ENCODE measurements at places on chromosomes 5 and 9.

DNA sequence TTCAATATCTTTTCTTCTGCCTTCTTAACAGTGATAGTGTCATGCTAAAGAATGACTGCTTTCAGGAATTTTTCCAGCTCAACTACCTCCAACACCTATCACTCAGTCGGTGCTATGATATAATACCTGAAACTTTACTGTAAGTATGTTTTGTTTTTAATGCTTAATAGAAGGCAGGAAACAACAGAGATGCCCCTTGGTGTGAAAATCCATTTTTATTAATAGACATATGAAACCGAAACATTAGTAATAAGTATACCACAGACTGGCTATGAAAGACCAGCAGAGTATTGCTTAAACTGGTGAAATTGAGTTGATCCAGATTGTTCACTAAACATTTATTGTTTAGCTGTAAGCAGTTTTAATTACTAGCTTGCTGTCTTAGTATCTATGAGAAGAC, 25.2 kb downstream of the SKP2 start:
- DNase-seq, result no peak

DNA sequence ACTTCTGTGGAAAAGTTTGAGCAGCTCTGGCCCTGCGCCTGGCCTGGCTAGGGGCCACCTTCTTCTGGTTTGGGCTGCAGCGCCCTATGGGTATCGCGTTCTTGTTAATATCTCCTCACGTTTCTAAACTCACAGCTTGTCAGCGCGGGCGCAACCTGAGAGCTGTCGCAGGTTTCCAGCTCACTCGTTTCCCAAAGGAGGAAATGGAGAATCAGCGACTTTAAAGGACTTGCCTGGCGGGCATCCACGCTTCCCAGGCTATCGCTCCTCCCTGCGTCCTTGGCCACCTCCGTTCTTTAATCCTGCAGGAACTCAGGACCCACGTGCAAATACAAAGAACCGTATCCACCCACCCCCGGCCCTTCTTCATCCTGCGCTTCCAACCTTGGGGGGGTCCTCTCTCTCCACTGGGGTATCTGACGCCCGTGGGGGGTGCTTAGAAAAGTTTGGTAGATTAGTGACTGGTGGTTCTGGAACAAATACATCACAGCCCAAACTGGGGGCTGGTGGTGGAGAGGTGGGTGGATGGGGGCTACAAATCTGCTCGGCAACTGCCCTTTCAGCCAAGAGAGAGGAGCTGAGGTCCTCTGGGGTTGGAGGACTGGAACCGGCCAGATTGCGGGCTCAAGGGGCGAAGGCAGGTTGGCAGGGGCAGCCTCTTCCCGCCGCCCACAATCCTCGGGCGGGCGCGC, 578 bp upstream of the PSAT1 start:
- peak; percentile 65 for DNase-seq

DNA sequence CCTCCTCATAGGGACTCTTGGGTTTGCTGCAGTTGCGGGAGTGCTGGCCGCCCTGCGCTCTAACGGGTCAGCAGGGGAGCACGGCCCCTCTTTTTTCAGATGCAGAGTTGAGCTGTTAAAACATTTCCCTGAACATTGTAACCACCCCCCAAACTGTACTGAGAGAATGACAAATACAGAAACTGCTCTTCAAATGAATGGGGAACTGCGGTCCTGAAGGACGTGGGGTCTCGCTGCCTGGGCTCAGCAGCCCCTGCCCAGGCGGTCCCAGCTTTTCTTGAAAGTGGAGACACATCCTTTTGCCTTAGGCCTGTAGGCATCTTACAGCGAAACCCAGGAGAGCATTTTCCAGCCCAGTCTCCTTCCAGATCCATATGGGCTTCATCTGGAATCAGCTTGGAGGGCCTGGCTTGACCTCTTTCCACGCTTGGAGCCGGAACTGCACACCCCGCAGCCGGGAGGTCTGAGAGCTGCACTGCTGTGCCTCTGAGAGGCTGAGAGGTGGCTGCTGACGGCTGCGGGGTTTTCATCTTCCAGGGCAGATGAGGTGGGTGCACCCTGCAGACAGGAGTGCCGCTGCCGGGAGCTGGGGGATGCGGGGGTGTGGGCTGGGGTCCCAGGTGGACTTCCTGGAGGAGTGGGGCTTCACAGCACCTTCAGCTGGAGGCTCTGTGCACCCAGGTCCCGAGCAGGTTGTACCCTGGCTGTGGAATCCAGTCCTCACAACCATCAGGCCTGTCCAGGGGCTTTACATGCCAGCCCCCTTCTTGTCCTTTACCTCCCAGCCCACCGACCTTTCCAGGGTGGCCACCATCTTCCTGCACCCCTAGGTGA, 1.2 kb upstream of the AGPAT2 start:
- DNase-seq, result no peak

GRCh38 chr5:132500931-132501628, 10.5 kb upstream of the IRF1 start:
- DNase-seq, result peak; percentile 75

GRCh38 chr9:17013010-17013409, 121.8 kb upstream of the CNTLN start:
- DNase-seq, result no peak

- DNase-seq, result no peak
Measured at GRCh38 chr9:133054966-133055365, 6.8 kb upstream of the CEL start.

GRCh38 chr5:75450069-75450468, 61.4 kb downstream of the CERT1 start:
- no peak for DNase-seq

DNA sequence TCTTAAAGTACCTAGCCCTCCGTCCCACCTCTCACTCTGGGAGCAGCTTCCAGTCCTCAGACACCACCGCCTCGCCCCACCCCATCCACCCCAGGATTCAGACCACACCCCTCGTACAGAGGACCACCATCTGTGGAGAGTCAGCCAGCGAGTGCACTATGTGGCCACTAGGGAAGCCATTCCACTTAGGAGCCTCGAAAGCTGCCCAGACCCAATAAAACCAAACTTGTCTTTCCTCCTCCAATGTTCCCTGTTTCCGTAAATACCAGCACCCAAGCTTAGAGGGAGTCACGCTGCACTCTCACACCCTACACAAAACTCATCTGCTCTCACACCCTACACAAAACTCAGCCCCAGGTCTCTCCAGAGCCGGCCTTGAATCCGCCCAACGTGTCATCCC, 1.9 kb downstream of the GCNT4 start:
- DNase-seq, result peak; percentile 80

- peak; percentile 23 for DNase-seq
Measured at GRCh38 chr9:125521462-125522327, 185.3 kb downstream of the MAPKAP1 start.

DNA sequence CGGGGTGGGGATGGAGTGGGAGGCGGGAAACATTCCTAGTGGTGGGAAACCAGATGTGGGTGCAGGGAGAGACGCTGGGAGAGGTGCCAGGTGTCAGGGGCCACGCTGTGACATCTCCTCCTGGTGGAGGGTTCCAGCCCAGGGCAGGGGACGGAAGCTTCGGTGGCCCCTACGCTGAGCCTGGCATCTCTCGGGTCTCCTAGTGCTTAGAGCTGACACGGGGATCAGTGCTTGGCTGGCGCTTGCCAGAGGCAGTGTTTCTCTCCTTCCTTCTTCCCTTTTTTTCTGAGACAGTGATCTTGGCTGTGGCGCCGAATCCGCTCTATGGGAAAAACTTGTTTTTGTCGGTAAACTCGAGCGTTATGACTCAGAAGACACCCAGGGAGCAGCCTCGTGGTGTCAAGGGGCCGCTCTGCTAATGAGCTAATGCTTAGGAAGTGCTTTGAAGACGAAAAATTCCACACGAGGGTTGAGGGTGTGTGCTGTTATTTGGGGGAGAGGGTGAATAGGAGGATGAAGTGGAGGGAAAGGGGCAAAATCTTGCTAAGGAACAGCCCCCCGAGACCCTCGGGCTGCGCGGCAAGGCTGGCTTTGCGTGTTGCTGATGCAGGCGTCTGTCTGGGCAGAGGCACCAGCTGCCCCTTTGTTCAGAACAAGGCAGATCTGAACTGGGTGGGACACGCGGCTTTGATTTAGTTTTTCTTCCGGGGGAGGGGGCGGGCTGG, 20.4 kb upstream of the IER5L start:
- peak; percentile 74 for DNase-seq

DNA sequence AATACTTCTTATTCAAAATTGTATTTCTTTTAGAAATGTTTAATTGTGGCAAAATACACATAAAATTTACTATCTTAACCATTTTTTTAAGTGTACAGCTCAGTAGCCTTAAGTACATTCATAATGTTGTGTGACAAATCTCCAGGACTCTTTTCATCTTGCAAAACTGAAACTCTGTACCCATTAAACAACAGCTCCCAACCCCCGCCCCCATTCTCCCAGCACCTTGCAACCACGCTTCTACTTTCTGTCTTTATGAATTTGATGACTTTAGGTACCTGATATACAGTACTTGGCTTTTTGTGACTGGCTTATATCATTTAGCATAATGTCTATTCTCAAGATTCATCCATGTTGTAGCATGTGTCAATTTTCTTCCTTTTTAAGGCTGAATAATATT, 2.8 kb upstream of the IL5 start:
- DNase-seq, result no peak

DNA sequence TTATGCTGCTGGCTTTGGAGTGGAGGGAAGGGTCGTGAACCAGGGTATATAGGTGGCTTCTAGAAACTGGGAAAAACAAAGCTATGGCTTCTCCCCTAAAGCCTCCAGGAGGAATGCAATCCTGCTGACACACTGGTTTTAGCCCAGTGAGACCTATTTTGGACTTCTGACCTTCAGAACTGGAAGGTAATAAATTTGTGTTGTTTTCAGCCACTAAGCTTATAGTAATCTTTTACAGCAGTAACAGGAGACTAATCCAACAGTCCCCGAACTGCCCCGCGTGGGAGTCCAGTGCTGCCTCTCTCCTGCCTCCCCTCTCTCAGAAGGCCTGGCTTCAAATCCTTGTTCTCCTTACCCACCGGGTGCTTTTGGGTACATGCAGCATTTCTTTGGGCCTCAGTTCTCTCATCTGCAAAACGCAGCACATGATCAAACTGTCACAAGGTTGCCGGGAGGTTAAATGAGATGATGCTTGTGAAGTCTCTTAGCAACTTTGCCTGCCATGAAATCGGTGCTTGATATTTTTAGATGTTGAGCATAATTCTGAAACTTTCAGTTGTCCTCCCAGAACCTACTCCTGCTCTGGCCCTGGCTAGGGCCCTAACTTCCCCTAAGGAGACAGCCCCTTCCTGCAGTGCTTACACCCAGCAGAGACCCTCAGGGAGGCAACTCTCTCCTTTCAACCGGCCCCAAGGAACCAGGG, 127.3 kb upstream of the BOD1 start:
- DNase-seq, result no peak

DNA sequence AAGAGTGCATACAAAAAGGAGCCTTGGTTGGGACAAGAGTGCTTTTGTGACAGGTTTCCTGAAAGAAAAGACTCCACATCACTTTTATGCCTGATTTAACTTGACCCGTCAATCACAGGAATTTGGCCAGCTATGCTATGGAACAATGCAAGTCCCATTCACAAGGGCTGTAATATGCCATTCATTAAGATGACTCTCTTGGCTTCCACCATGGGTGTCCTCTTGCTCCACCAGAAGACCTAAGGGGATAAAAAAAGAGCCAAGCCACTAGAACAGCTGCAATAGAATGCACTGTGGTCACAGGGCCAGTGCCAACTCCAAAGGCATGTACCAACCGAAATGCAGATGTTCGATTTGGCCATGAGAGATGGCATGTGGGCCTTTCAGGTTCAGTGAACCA, 480.1 kb upstream of the MPDZ start:
- no peak for DNase-seq

- DNase-seq, result no peak
Measured at GRCh38 chr9:70485273-70485858, 70.9 kb upstream of the KLF9 start.

DNA sequence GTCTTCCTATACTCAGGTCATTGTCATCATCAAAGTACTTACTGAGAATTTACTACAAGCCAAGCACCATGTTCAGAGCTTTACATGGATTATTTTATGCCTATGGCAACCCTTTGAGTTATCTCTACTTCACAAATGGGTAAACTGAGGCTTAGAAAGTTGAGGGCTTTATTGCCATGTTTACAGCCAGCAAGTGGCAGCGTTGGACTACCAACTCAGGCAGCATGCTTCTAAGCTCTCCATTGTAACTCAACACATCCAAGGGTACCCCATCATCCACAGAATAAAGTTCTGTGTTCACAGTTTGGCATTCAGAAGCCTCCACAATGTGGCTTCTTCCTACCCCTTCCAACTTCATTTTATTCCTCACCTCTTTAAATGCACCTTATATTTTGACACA, 422.6 kb upstream of the GRIA1 start:
- no peak for DNase-seq

DNA sequence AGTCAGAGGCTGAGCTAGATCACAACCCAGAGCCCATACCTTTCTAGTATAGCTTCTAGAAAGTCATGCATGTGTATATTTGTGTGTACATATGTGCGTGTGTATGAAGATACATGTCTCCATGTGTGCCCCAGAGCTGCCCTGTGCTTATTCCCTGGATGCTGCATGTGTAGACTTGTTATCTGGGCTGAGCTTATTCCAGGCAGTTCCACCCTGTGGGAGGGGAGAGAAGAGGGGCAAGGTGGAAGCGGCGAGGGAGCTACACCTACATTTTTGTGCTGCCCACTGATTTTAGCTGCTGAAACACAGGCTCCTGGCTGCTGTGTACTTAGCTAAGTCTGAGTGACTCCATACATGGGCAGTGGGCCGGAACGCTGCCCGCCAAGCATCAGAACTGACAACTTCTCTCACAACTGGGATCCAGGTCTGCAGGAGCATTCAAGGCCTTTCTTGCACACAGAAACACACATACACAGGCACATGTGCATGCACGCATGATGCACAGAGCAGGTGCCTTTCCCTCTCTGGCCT, 38.0 kb upstream of the XPA start:
- no peak for DNase-seq

GRCh38 chr5:72597456-72597948, 90.3 kb upstream of the ZNF366 start:
- peak; percentile 20 for DNase-seq

- no peak for DNase-seq
Measured at GRCh38 chr5:65171645-65172044, 310.1 kb downstream of the ADAMTS6 start.

DNA sequence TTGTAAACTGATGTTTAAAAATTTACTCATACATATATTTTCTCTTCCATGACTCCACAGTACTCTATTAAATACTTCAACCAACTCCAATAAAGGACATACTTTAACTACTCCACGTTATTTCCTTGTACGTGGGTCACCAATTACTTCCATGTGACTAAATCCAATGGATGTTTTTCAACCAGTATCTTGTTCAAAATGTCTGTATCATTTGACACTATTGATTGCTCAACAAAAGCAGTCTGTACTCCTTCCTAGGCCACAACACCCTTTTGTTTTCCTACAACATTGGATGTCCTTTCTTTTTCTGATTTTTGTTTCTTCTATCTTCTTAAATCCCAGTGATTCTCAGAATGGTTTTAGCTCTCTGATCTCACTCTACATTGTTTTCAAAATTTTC, 943.7 kb downstream of the EFNA5 start:
- no peak for DNase-seq

- no peak for DNase-seq
Measured at GRCh38 chr9:116285320-116285719, 131.7 kb downstream of the PAPPA start.

DNA sequence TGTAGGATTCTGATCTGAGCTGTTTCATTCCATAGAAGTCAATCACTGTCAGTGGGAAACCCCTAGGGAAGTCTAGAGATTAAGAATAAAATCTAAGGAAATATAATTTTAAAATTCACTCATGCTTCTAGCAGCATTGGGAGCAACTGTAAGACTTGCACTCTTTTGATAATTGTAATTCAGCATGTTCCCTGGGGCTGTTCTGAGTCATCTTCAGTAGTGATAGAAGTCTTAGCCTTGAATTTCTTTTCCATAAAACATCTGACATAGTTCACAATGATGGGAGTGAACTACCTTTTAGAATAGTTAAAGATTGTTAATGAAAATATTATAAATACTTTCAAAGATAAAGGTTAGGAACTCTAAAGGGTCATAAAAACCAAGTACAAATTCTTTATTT, 935.8 kb downstream of the DTWD2 start:
- DNase-seq, result no peak
